ENCODE measurements at places on chromosomes 5 and 9. TPM values are rescaled to one million over a fixed set of nuclear protein-coding genes. Genes with fewer than 3 reads are reported as not detected.
A peak's percentile ranks its signal among the peaks of the same experiment; 100 is the strongest.

The HBEGF gene
- 30.9 TPM for total RNA-seq

The GPRIN1 gene
- 0.90 TPM for total RNA-seq

The PCDHGA1 gene
- total RNA-seq, result 1.6 TPM

The FGF18 gene
- 6.9 TPM for total RNA-seq

The NLN gene
- total RNA-seq, result 21.6 TPM

DNA sequence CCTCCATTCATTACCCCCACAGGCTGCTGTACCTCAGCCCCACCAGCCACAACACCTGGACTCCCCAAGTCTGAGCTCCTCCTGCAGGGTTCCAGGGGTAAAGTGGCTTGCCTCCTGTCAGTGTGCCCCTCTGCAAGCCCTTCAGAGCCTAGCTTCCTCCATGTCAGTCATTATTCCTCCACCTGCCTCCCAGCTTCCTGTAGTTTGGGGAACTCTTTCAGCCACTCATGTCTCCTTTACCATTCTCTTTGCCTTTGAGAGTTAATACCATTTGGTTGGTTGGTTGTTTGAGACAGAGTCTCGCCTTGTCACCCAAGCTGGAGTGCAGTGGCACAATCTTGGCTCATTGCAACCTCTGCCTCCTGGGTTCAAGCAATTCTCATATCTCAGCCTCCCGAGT lies 36.2 kb downstream of the IRF1 start:
- no peak overlapping the region for H3K27ac ChIP-seq
- no peak for DNase-seq
- H3K4me1 ChIP-seq, result peaks cover 41% of the 10 kb centered on the region
- no peak overlapping the region for H3K4me3 ChIP-seq
- H3K36me3 ChIP-seq, result no peaks in the 10 kb centered on the region
- no peaks in the 10 kb centered on the region for H3K27me3 ChIP-seq

DNA sequence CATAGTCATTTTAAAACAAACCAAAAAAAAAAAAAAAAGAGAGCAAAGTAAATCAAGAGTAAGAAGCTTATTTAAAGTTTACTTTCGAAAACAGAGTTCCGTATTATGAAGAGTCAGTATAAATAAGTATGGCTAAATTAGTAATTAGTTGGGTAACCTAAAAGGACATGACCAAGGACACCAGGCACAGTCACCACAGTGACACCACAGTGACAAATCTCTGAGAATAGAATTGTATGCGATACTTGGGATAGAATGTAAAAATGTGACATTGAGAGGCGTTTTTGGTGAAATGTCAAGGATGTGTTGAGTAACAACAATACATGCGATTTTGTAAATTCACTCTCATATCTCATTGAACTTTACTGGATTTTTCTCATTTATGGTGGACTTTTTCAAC lies 150.9 kb upstream of the SPEF2 start:
- no peaks in the 10 kb centered on the region for H3K4me1 ChIP-seq
- H3K27ac ChIP-seq, result no peak overlapping the region

DNA sequence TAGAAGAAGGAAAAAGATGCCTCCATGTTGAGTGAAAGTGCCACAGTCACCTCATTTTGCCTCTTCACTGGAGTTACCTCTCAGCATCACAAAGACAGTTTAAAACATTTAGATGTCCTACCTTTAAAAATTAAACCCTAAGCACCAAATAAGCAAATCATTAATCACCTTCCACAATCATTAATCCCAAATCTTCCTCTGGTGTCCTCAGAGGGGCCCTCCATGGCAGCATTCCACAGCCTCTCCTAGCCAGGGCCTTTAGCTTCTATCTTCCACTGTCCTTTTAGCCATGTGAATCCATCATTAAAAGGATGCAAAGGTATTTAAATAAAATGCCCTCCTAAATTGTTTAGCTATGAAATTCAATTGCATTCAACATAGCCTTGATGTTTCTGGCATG lies 310.8 kb downstream of the PDE4D start:
- no peaks in the 10 kb centered on the region for H3K36me3 ChIP-seq
- no peaks in the 10 kb centered on the region for H3K27me3 ChIP-seq
- no peak overlapping the region for H3K27ac ChIP-seq
- peaks cover 12% of the 10 kb centered on the region for H3K4me1 ChIP-seq
- no peak overlapping the region for H3K4me3 ChIP-seq
- no peak for DNase-seq

DNA sequence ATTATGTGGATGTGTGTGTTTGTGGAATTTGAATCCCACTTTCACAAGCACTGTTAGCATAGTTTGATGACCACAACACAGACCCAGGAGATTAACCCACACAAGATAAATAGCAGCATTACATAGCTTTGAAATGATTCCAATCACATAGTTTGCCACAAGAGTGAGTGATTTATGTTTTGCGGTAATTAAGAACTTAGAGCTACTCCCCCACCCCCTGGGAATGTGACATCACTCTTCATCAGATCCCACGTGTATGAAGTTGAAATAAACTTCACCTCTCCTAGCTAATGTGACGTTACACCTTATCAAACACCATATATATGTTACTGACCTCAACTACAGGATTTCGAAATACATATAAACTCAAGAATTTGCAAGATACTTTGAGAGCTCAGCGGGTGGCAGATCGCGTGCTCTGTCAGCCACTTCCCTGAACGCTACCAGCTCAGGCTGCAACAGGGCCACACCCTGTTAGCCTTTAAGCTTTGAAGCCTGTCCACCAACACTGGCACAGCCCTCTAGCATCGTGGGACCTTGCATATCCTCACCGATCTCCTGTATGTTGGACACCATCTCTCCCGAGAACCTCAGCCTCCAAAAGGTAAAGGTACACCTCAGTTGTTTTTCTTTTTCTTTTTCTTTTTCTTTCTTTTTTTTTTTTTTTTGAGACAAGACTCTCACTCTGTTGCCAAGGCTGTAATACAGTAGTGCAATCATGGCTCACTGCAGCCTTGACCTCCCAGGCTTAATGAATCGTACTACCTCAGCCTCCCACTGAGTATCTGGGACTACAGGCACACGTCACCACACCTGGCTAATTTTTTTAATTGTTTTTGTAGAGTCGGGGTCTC lies 1.7 kb upstream of the AGTPBP1 start:
- H3K27me3 ChIP-seq, result no peaks in the 10 kb centered on the region
- no peak overlapping the region for H3K27ac ChIP-seq
- no peaks in the 10 kb centered on the region for H3K36me3 ChIP-seq
- no peak overlapping the region for H3K4me3 ChIP-seq

DNA sequence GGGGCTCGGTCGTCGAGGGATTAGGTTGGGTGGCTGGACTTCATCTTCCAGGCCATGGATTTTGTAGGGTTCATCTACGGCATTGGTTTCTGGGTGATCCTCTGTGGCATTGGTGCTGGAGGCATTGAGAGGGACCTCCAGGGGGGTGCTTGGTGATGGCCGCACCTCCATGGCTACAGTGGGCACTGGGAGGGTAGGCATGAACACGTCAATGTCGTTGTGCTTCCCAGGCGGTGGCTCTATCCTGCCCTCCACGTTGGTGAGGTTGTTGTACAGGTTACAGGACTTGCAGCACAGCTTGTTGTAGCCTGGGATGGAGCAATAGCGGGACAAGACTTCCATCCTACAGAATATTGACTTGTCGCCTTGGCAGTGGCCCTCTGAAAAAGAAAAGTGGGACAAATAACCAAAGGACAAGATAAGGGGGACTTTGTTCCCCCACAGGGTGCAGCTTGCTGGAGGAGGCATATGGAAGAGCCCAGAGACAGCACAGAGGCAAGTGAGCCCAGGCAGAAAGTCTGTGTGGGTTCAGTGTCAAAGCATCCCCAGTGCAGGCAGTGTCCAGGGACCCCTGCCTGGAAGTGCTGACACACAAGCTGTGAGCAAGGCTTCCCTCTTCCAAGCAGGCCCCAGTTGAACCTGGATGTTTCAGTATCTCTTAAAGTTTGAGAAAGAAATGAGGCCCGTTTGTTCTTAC lies 53.9 kb downstream of the ZNF354C start:
- H3K4me1 ChIP-seq, result no peaks in the 10 kb centered on the region
- no peak for DNase-seq
- H3K36me3 ChIP-seq, result peaks cover 57% of the 10 kb centered on the region

GRCh38 chr9:128588581-128589233 lies 36.3 kb downstream of the SPTAN1 start:
- no peak overlapping the region for H3K4me3 ChIP-seq
- DNase-seq, result no peak
- H3K27me3 ChIP-seq, result no peaks in the 10 kb centered on the region
- no peak overlapping the region for H3K27ac ChIP-seq
- H3K36me3 ChIP-seq, result peaks cover 49% of the 10 kb centered on the region

DNA sequence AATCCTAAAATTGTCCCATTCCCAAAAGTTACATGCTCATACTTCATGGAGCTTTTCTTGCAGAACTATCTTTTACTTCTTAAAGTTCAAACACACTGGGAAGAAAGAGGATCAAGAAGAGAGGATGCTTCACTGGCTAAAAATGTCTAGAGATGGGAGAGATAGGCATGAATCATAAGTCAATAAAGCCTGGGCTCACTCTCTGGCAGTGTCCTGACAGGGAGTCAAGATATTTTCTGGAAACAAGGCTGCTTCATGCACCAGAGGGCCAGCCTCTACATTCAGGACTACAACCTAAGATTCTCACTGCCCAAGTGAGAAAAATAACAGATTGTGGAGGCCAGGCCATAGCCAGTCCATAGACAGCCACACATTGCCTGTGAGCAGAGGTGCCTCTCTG lies 1358.4 kb downstream of the EFNA5 start:
- H3K27me3 ChIP-seq, result no peaks in the 10 kb centered on the region
- peaks cover 3% of the 10 kb centered on the region for H3K4me1 ChIP-seq
- no peaks in the 10 kb centered on the region for H3K36me3 ChIP-seq

DNA sequence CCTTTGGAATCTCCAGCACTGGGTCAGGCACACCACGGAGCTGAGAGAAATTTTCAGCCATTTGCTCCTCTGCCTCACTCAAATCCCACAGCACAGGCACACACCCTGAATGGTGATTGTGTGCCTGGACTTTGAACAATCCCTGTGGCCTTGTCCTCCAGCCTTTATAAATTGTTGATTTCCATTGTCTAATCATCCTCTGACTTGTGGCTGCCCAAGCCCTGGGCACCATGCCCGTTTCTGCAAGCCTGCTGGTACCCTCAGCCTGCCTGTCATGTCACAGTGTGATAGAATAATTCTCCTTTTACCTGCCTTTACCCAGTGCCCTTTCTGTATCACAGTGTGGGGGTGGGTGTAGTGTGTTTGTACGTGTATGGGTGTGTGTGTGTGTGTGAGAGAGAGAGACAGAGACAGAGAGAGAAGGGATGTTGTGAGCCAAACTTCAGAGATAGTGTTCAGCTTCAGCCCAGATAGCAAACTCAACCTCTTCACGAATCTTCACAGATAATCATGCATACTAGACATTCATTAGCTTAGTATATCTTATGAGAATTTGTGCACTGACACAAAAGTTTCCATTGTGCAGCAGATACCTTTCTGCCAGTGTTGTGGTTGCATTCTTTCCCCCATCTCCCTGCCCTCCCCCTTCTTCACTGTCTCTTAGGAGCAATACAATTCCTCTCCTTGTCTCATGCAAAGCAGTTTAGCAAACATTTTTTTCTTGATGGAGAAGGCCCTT lies 27.8 kb upstream of the SLC44A1 start:
- no peak overlapping the region for H3K4me3 ChIP-seq
- no peaks in the 10 kb centered on the region for H3K36me3 ChIP-seq
- DNase-seq, result no peak
- H3K27me3 ChIP-seq, result no peaks in the 10 kb centered on the region

GRCh38 chr5:94916619-94917018 lies 298.1 kb downstream of the SLF1 start:
- H3K4me1 ChIP-seq, result no peaks in the 10 kb centered on the region
- no peaks in the 10 kb centered on the region for H3K36me3 ChIP-seq

DNA sequence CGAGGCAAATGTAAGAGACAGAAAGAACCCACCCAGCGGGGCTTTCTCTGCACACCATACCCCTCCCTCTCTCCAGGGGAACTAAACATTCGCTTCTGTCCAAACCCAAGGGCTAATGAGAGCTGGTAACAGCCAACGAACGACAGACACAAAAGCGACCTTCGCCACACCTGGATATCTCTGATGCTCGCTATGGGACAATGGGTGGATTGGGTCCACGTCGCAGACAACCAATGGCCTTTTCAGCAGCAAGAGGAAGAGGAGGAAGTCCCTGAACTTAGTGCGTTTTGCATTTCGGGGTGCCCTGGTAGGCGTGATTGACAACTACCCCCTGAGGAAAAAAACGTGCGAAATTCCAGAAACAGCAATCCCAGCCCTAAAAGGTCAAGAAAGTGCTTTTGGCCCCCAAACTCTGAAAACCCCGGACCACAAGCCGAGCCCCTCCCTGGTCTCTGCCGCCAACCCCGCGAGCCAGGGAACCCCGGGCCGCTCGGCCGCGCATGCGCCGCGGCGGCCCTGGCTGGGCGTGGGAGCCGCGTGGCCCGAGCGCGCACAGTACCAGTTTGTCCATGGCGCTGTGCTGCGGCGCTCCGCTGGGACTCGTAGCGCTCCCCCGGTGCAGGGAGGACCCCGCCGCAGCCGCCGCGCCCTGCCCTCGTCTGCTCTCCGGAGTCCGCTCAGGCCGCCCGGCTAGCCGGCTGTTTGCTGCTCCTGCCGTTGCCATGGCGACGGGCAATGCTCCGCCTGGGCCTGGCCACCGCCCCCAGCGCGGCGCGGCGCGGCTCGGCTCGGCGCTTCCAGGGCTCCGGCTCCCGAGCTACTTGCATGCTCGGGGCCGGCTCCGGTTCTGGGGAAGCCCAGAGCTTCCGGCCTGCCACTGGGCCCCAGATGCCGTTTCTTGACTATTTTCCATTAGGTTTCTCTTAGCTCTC lies 66.9 kb upstream of the DNAH5 start:
- H3K4me3 ChIP-seq, result peak overlapping the region; percentile 32
- DNase-seq, result peak; percentile 64
- H3K4me1 ChIP-seq, result no peaks in the 10 kb centered on the region
- no peaks in the 10 kb centered on the region for H3K36me3 ChIP-seq
- H3K27me3 ChIP-seq, result no peaks in the 10 kb centered on the region
- no peak overlapping the region for H3K27ac ChIP-seq

- no peak overlapping the region for H3K4me3 ChIP-seq
- DNase-seq, result no peak
- no peak overlapping the region for H3K27ac ChIP-seq
- no peaks in the 10 kb centered on the region for H3K27me3 ChIP-seq
Measured at GRCh38 chr5:36870399-36871040, 6.0 kb upstream of the NIPBL start.

DNA sequence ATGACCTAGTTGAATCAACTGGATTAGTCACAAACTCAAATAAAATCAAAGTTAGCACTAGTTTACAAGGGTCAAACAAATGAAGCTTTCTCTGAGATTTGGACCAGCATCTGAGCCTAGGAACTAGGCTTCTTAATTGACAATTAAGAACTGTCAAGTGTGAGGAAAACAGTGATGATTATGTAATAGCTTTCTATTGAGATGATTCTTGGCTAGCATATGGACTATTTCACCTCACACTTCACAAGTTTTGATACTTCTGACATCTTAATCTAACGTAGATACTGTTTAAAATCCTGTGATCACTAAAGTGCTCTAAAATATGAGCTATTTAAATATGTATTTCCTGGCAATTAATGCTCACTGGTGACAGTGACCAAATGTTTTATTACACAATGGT lies 542.9 kb downstream of the EFNA5 start:
- H3K27me3 ChIP-seq, result no peaks in the 10 kb centered on the region
- no peak for DNase-seq
- H3K27ac ChIP-seq, result no peak overlapping the region
- H3K4me3 ChIP-seq, result no peak overlapping the region

GRCh38 chr9:130246126-130246525 lies 19.4 kb upstream of the HMCN2 start:
- H3K4me3 ChIP-seq, result no peak overlapping the region
- no peak for DNase-seq
- H3K27me3 ChIP-seq, result no peaks in the 10 kb centered on the region
- no peaks in the 10 kb centered on the region for H3K4me1 ChIP-seq
- no peak overlapping the region for H3K27ac ChIP-seq
- no peaks in the 10 kb centered on the region for H3K36me3 ChIP-seq

Measured in tibial nerve (tissue), 4 donors.